ENCODE measurements at places on chromosomes 12 and 14.

DNA sequence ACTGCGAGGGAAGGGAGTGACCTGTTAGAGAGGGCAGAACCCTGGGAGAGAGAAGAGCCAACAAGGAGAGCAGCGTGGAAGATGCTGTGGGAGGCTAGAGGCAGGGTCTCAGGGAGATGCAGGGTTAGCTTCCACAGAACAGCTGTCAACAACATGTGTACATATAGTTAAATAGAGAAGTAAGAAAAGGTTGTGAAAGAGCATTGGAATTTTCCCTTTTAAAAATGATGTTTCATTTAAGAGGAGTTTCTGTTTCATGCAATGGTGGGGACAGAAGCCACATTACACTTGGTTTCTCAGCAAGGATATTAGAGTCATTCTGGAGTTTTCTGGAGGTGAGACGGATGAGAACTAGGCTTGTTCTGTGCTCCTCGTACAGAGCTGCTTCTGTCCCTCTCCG lies 23.8 kb upstream of the TBC1D30 start:
- no peak for DNase-seq

- DNase-seq = no peak
Measured at GRCh38 chr14:56129933-56130332, 11.7 kb downstream of the PELI2 start.

GRCh38 chr14:102317564-102318248 lies 1.8 kb upstream of the ZNF839 start:
- no peak for DNase-seq

- DNase-seq = no peak
Measured at GRCh38 chr14:99728981-99729451, 44.9 kb downstream of the CYP46A1 start.

- DNase-seq = no peak
Measured at GRCh38 chr12:101859664-101860607, 17.4 kb upstream of the DRAM1 start.

GRCh38 chr14:55131370-55132137 lies 2.5 kb downstream of the LGALS3 start:
- no peak for DNase-seq

GRCh38 chr12:90245391-90245790 lies 536.8 kb upstream of the ATP2B1 start:
- DNase-seq = no peak

GRCh38 chr14:62532181-62532580 lies 513.1 kb downstream of the KCNH5 start:
- no peak for DNase-seq

GRCh38 chr12:92400006-92400405 lies 254.4 kb upstream of the BTG1 start:
- no peak for DNase-seq

DNA sequence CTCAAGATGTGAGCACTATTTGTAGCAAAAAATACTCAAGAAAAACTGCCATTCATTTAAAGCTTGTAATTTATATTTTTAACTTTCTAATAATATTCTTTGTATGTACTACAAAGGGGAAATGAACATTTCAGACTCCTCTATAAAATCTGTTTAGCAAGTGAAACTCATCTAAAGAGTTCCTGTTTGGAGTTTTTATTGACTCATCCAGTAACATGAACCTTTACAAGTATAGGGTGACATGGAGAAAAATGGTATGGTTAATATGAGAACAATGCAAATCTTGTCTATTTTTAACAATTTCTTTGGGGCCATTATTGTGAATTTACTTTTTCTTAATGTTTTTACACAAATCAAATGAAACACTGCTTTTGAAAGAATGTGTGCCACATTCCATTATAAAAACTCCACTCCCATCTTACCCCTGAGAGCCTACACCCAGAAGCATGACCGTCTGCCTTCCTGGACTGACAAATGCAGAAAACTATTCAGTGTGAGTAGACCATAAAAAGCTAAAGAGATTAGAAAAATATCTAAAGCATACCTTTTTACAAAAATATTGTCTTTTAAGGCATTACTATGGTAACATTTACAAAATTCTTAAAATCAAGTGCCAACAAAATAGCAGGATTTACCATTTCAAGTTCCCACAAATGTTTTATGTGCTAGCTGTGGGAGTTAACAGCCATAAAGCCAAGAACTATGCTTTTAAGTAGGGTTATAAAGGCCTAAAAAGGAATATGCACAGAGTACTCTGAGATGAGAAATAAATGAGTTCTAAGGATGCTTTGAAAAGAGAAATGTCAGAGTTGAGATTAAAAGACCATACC lies 144.0 kb downstream of the ADAMTS20 start:
- DNase-seq = no peak

DNA sequence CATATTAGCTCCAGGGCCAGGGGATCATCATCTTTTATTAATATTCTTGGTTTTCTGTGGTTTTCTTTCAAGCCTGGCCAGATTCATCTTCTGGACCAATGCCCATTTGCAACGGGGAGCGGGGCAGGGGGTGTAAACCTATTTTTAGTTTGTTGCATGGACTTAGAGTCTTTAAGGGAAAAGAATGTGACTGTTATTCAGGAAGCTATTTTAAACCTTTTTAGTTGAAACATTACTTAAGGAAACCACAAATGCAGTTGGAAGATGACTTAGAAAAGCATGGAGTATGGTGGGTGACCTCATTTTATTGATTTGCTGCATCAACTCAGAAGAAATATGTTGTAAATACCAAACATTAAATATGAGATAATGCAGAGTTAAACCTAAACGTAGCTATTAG lies 368.4 kb upstream of the E2F7 start:
- no peak for DNase-seq

GRCh38 chr14:81550001-81550637 lies 16.5 kb upstream of the SEL1L start:
- DNase-seq = no peak

- DNase-seq = no peak
Measured at GRCh38 chr12:24546661-24547060, 402.2 kb downstream of the BCAT1 start.

GRCh38 chr12:124406043-124406442 lies 111.2 kb downstream of the RFLNA start:
- no peak for DNase-seq

- DNase-seq = no peak
Measured at GRCh38 chr12:65977384-65977783, 153.1 kb downstream of the HMGA2 start.

DNA sequence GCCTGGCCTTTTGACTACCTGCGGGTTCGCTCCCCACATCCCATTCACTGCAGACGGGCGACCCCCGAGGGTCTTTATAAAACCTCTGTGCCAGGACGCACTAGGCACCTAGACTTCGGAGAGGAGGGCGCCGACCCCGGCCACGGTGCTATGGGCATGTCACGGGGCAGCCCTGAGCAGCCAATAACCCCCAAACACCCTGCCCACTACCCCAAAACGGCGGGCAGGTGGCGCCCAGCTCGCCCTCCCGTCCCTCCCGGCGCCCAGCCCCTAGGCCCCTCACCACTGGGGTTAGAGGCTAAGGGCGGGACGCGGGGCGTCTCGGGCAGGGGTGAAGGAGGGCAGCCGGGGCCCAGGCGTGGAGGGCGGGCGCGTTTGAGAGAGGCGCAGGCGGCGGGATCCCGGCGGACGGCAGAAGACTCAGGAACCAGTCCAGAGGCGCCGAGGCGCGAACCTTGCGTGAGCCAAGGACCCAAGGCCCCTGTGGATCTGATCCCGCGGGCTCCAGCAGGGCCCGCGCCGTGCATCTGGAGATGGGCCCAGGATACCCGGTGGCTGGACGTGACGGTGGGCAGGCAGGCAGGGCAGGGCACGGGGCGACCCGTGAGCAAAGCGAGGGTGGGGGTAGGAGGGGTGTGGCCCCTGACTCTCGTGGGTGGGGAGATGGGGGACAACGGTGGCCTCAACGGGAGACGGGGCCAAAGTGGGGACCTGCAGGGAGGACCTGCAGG lies 11.1 kb downstream of the KRT85 start:
- DNase-seq = no peak

GRCh38 chr12:95216711-95217376 lies 423 bp downstream of the FGD6 start:
- no peak for DNase-seq

DNA sequence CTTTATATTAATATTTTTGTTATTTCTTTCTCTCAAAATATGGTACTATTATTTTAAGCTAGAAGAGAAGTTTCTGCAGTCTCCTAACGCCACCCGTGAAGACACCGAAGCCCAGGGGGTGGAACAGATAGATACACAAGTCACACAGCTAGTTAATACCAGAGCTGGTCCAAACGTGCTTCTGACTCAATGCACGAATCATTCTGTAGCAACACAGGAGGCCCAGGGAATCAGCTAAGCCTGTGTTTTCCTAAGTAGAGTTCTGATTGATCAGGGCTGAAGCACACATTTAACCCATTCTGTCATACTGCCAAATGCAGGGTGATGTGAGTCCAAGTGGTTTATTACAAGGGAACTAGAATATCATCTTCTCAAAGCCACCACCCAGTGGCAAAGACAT lies 116.9 kb upstream of the PWP1 start:
- no peak for DNase-seq

DNA sequence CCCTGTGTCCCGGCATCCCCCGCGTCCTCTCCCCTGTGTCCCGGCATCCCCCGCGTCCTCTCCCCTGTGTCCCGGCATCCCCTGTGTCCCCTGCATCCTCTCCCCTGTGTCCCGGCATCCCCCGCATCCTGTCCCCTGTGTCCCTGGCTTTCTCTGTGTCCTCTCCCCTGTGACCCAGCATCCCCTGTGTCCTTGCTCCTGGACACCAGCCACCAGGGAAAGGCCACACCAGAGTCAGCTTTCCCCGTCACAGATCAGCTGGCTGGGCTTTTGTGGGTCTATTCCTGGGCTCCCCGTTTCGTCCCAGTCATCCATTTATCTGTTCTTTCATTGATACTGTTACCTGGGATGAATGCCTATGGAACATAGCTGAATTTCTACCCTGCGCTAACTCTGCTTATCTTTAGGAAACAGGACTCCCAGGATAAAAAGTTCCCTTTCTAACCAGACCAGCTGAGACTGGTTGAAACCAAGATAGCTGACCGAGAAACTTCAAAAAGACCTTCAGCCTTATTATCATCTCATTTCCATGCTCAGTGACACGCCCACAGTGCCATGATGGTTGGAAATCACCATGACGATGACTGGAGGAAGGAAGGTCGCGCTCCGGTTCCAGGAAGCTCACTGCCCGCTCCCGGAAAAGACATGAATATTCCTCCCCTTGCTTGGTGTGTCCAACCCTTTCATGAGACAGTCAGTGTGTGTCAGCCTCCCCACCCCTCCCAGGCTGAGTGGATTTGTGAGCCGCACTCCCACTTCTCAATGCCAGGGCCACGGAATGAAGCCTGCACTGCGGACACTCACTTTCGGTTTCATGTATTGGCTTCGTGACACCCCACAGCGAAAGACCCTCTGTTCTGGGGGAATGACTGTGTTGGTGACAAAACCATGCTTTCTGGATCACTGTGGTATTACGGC lies 276.4 kb upstream of the SFSWAP start:
- no peak for DNase-seq

- no peak for DNase-seq
Measured at GRCh38 chr14:37284760-37285159, 87.0 kb downstream of the MIPOL1 start.

- DNase-seq = no peak
Measured at GRCh38 chr12:122894193-122895121, 1.5 kb downstream of the VPS37B start.

DNA sequence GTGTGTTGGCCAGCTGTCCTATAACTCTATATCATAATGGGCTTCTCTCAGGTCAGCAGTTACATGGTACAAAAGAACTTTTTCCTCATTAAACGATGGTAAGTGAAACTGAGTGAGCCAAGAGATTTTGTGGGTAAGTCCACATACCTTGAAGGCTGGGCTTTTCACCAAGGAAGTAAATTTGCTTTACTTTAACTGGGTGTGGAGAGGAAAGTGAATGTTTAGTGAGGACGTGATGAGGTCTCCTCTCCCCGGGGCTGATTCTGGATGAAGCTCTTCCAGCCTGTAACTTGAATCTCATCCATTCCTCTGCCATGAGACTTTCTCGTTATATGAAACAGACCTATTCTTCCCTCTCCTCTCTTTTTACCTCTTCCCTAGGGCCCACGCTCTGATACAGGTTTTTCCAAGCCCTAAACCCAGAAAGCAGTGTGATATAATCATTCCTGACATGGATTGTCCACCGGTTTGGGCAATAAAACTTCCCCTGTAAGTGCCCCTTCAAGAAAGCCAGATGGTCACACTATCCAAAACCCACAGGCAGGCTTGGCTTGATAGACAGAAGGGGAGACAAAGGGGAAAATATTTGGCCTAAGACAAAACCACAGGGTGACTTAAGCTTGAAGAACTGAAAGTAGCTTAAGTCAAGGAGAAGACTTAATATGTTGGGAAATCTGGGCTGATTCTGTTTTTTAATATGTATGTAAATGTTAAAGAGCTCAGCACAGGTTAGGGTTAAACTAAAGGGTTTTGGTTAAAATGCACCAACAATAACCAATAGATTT lies 50.3 kb downstream of the CIT start:
- no peak for DNase-seq

- no peak for DNase-seq
Measured at GRCh38 chr14:51963286-51963685, 26.1 kb upstream of the RTRAF start.

GRCh38 chr14:95562892-95563685 lies 28.2 kb downstream of the GLRX5 start:
- DNase-seq = no peak

- no peak for DNase-seq
Measured at GRCh38 chr14:44036248-44036647, 470.8 kb downstream of the FSCB start.

GRCh38 chr12:53592426-53592825 lies 33.8 kb downstream of the ATF7 start:
- DNase-seq = no peak

DNA sequence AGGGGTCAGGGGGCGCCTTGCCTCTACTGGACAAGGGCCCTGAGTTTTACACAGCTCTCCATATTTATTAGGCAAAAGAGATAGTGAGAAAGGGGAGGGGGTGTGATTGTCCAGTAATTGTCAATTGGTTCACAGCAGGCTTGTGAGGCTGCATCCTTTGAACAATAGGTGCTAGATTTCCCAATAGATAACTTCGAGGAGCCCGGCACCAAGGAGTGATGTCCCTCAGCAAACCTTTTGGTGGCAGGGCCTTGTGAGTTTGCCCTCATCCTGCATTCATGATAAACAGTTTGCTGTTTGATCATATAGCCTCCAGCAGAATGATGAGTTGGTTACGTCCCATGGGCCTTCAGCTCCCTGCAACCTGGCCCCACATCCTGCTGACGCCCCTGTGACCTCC lies 2.7 kb upstream of the PRIMA1 start:
- DNase-seq = no peak

- DNase-seq = no peak
Measured at GRCh38 chr12:128745772-128746689, 77.7 kb downstream of the SLC15A4 start.

DNA sequence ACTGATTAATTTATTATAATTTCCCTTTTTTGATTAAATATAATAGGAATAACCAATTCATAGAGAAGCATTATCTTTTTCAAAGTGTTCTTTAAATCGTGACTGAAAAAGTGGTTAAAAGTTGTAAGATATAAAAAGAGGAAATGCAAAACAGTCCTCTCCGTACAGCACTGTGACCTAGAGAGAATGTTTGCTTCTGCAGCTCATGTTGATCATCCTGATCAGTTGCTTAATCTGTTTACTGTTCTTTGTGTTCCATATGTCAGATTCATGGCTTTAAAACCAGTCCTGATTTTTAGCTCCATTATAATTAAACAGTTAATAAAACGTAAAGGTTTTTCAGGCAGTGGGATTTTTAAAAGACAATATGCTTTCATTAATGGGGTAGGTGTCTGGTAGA lies 4.7 kb downstream of the TTC8 start:
- no peak for DNase-seq

Data from effector memory CD8-positive, alpha-beta T cell (primary cell).